ENCODE measurements at places on chromosomes 4 and X.

- no peak for DNase-seq
Observed at GRCh38 chrX:41634284-41634683, 54.5 kb upstream of the GPR34 start.

GRCh38 chrX:150352114-150352513 is 11.0 kb upstream of the MAMLD1 start:
- no peak for DNase-seq

- DNase-seq: no peak
Observed at GRCh38 chrX:36480441-36480990, 527.6 kb upstream of the FAM47C start.

GRCh38 chrX:136250191-136251040 is 784 bp downstream of the MAP7D3 start:
- DNase-seq: peak; percentile 51

- no peak for DNase-seq
Observed at GRCh38 chr4:62199291-62199810, 999.2 kb downstream of the ADGRL3 start.

DNA sequence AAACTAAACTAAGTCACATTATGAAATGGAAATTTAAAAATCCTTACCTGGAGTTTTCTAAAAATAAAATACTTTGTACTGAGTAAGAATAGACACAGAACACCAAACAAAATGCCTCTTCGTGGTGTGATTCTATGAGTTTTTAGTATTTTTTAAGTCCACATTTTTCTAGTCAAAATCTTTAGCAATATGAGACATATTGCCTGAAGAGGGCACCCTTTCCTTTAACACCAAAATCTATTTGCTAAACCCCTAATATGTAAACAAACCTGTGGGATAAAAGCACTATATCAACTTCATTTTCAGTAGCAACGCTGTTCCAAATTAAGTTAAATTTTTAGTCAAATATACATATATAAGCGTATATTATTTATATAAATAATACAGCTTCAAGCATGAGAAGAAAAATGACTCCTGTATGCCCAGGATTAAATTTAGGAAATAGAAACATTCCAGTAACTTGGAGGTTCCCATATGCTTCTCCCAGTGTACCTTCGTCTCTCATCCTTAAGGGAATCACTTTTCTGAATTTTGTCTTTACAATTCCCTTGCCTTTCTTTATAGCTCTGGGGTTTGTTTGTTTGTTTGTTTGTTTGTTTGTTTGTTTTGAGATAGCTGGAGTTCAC is 23.0 kb upstream of the PGM2 start:
- DNase-seq: no peak
